NCI-H1092 treated with DMSO at 0.1 percent for 48 hours (cell line): ENCODE measurements at places on chromosomes 13 and 19.
A peak's percentile ranks its signal among the peaks of the same experiment; 100 is the strongest.

DNA sequence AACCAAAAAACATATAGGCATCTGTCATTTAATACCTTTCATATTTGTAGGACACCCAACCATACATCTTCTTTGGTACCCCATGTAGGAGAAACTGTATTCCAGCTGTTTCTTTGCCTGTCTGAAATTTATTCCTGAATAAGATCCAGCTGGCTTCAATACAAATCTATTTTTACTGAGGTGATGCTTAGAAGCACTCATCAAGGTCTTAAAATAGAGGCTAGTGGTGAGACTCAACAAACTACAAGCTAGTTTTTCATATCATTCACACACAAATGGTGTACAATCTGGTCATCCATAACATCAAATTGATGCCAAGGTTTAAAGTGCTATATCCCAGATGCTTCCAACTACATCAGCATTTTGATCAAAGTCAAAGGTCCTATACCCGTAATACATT, 1071.3 kb upstream of the MIR17HG start:
- no peak for DNase-seq

GRCh38 chr13:35514801-35515502, 38.5 kb upstream of the MAB21L1 start:
- DNase-seq: no peak

DNA sequence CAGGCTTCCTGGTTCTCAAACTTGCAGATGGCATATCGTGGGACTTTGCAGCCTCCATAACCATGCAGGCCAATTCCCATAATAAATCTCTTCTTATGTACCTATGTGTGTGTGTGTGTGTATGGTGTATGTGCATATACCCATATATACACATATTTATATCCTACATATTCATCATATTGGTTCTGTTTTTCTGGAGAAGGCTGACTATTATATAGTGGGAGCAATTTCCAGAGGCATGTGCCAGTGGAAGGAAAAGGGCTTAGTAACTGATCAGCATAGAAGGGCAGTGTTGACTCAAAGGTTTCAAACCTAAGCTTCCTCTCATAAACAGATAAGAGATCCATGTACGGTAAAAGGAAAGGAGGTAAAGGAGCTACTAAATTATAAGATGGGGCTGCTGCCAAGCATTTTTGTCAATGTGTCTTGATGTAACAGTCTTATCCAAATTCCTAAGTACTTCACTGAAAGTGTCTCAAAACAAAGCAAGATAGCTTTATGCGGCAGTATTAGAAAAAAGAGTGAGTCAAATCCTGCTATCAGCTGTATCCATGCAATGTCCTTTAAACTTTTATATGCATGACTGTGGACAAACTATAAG, 432.1 kb downstream of the TBC1D4 start:
- no peak for DNase-seq

DNA sequence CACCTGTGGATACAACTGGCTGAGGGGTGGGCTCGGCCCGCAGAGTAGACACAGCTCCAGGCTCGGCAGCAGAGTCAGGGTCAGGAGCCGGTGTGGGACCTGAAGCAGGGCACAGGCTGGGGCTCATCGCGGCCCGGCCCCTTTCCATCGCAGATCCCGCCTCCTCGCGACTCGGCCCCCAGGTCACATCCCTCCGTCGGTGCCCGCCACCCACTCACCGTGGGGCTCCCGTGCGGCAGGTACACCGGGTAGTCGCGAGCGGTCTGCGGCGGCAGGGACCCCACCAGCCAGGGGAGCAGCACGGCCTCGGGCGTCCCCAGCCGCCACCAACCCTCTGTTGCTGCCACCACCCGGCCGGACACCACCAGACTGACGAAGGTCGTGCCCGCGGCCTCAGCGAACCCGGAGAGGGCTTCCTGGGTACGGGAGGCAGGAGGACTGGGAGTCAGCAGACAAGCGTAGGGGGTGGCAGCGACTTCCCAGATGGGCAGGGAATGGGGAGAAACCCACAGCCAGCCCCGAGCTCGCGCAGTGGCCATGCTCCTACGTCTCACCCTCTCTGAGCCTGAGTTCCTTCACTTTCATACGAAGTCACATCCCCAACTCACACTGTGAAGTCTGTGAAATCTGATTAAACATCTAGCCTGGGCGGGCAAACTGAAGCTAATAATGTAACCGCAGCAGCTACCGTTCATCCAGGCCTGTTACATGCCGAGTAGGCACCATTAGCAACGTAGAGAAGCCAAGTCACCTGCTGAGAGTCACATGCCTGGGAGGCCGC, 3.7 kb downstream of the FUZ start:
- peak; percentile 36 for DNase-seq

DNA sequence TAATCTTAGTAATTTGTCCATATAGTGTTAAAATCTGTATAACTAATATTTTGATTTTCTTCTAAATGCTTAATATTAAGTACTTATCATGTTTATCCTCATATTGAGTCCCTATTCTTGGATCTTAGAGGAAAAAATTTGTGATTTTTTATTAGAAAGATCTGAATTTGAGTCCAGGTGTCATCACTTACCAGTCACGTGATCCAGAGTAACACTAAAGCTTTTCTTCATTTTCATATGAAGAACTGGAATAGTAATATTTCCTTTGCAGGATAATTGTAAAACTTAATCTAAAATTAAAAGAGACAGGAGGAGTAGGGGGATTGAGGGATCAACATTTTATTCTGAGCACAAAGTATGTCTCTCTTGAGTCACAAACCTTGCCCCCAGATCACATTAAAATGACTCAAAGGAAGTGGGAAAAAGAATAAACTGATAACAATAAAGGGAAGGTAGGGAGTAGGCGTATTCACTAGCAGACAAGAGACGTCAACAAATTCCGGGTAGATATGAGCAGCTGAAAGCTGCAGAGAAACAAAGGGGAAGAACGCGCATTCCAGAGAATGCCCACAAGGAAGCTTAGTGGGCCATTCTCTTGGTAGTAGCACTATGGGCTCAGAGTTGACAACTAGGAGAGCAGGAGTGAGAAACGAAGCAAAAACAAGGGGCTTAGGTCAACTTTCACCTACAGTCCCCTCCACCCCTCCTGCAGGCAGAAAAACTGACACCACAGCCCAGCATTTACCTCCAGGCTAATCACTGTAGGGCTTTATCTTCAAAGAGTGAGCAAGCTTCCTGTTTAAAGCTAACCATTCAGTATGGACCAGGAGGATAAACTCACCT, 123.1 kb downstream of the SPRY2 start:
- DNase-seq: no peak

DNA sequence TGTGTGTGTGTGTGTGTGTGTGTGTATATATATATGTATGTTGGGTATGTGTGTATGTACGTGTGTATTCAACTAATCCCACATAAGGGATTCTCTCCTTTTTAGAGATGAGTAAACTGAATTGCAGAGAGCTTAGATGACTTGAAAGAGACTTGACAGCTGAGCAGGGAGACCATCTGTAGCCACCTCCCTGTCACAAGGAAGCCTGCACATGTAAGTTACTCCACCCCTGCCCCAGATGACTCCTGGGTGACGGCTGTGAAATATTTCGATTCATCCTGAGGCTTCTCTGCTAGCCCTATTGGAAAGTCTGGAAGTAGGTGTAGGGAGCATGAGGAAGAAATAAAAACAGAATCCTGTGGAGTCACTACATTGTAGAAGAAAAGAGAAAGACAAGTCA, 480.4 kb downstream of the FOXO1 start:
- no peak for DNase-seq

- DNase-seq: no peak
Measured at GRCh38 chr19:46924874-46925547, 64.2 kb downstream of the ARHGAP35 start.

GRCh38 chr13:45328661-45329111, 12.3 kb downstream of the TPT1 start:
- no peak for DNase-seq

DNA sequence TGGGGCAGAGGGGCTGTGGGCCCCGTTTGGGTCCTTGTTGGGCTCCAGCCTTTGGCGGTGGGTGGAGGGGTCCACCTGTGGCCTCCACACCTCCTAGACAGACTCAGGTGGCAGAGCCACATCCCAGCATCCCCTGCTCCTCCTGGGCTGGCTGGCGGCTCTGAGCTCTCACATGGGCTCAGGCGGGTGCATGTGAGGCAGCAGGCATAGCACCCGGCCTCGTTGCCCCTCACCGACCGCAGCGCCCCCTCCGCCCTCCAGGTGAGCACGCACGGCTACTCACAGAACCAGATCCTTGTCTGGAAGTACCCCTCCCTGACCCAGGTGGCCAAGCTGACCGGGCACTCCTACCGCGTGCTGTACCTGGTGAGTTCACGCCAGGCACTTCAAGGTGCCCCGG, 5.9 kb upstream of the TEKTIP1 start:
- DNase-seq: no peak

- no peak for DNase-seq
Measured at GRCh38 chr19:29893606-29894284, 48.3 kb upstream of the URI1 start.

GRCh38 chr19:35911790-35912189, 3.7 kb upstream of the TYROBP start:
- no peak for DNase-seq

GRCh38 chr13:114115796-114116195, 16.6 kb downstream of the RASA3 start:
- DNase-seq: no peak

GRCh38 chr19:1871630-1872029, 8.3 kb upstream of the KLF16 start:
- no peak for DNase-seq

DNA sequence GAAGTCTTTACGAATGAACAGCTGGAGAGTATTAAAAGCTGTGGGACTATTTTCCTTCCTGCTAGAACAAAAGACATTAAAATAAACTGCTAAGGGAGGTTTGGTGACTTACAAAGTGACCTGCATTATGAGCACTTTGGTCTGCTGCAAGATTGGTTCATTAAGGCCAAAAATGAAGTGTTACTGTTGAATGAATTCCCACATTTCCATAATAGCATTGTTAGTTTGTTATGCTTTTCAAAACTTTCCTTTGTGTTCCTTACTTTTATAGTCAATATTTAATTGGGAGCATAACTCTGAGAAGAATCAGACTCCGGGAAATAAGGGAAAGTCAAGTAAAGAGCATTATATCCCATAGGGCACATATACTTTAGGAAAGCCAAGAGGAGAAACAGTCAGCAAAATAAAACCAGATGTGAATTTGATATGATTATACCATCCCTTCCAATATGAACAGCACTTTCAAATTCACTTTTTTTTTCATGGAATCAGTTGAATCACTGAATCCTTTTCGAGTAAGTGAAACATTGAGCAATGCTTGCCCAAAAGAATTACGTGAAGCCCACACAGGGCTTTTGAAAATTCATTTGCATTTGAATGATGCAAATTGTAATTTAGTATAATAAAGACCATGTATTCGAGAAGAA, 112.6 kb downstream of the KCTD12 start:
- no peak for DNase-seq

GRCh38 chr13:27991881-27992280, 3.4 kb upstream of the URAD start:
- DNase-seq: no peak
